ENCODE measurements at places on chromosomes 6 and 20.

- DNase-seq, result no peak
Observed at GRCh38 chr6:7334685-7335084, 21.7 kb upstream of the SSR1 start.

DNA sequence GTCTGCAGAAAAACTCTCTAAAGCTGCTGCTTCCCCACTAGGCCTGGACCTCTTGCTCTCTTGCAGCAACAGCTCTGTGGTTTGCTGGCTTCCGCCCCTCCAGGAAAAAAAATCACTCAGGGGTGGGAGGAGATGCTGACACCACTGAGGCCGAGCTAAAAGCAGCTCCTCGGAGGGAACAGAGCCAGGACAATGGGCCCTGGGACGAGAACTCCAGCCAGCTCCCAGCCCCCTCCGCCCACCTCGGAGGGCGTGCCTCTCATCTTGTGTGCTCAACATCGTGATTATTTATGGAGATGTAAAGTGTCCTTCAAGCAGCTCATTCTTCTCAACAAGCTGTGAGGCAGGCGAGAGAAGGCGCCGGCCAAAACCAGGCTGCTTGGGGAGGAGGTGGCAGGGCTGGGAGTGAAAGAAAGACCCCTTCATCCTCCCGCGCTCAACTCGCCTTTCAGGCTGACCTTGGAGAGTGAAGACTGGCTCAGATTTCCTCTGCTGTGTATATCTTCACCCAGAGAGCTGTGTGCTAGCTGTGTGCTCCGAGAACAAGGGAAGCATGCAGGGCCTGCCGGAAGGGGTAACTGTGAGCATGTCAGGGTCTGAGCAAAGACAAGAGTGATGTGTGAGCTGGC is 53.5 kb upstream of the LRFN2 start:
- no peak for DNase-seq

GRCh38 chr6:146583966-146584365 is 14.8 kb upstream of the ADGB start:
- DNase-seq, result no peak

GRCh38 chr6:14276667-14277404 is 159.3 kb downstream of the CD83 start:
- no peak for DNase-seq

DNA sequence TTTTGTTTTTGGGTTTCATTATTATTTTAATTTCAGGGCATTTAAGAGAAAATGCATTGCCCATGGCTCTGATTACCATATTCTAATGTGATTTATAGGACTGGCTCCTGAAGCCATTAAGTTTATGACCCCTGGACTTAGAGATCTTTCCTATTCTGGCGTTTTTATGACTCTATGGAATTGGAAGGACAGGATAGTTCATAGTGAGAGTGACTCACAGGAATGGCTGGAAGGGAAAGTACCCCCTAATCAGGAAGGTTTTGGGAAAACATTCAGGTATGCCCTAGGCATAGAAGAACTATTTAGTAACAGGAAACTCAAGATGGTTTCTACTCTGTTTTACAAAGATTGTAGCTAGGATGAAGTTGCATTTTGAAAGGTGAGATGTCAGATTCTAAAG is 108.6 kb upstream of the SLC2A12 start:
- DNase-seq, result no peak
